ENCODE measurements at places on chromosomes 12 and 14.

- DNase-seq: no peak
These were observed 108.1 kb downstream of the MGAT4C start for GRCh38 chr12:86148071-86148470.

DNA sequence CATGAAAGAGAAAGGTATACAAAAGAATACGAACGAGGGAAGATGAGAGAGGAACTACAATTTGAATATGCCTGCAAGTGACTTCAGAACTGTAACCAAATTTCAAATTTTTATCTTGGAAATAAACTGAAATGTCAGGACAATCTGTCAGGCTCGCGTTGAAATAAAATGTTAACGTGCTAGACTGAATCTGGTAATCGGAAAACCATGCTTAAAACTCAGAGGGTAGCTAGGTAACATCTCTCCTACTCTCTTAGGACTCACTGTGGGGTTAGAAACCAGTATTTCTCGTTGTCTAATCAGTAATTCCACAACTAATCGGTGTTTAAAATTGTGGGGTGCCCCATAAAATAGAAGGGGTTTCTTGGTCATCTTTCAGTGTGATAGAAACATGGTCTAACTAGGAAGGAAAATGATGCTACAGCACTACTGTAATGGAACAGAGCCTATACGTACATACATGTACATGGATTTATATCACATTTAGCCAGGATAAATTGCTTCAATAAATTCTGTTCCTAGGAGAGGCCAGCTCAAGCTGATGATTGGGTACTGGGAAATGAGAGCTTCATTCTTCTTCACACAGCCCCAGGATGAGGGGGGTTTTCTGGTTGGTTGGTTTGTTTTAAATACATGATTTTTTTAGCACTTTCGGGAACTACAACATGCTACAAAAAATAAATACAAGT is 23.9 kb downstream of the ATF7 start:
- DNase-seq: no peak

DNA sequence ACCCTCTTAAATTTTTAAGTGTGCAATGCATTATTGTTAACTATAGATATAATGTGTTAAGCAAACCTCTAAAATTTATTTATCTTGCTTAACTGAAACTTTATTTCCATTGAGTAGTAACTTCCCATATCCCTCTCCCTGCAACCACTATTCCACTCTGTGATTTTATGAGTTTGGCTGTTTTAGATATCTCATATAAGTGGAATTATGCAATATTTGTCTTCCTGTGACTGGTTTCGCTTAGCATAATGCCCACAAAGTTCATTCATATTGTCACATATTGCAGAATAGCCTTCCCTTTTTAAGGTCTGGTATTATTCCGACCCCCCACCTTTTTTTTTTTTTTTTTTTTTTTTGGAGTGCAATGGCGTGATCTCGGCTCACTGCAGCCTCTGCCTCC is 247.6 kb downstream of the EMP1 start:
- DNase-seq: no peak

GRCh38 chr12:93323625-93324329 is 53.9 kb upstream of the NUDT4 start:
- DNase-seq: no peak

DNA sequence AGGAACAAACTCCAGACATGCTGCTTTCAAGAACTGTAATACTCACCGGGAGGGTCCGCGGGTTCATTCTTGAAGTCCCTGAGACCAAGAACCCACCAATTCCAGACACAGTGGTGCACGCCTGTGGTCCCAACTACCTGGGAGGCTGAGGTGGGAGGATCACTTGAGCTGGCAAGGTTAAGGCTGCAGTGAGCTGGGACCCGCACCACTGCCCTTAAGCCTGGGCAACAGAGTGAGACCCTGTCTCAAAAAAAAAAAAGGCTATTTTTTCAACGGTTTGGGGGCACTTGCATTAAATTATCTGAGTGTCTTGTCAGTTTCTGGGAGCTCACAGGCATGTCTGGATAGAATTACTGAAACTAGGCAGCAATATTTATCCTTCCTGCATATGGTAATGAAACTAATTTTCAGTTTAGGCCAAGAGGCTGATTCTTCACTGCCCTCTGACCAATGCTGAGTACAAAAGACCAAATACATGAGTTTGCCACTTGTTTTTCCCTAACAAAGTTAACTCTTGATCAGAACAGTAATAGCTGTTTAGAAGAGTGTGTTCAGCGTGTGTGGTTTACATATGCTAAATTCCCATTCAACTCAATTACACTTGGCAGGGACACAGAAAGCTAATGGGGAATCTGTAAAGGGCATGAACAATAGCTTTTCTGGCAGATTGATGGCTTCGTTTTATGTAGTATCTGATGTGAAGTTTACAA is 65.8 kb upstream of the RASSF3 start:
- no peak for DNase-seq

DNA sequence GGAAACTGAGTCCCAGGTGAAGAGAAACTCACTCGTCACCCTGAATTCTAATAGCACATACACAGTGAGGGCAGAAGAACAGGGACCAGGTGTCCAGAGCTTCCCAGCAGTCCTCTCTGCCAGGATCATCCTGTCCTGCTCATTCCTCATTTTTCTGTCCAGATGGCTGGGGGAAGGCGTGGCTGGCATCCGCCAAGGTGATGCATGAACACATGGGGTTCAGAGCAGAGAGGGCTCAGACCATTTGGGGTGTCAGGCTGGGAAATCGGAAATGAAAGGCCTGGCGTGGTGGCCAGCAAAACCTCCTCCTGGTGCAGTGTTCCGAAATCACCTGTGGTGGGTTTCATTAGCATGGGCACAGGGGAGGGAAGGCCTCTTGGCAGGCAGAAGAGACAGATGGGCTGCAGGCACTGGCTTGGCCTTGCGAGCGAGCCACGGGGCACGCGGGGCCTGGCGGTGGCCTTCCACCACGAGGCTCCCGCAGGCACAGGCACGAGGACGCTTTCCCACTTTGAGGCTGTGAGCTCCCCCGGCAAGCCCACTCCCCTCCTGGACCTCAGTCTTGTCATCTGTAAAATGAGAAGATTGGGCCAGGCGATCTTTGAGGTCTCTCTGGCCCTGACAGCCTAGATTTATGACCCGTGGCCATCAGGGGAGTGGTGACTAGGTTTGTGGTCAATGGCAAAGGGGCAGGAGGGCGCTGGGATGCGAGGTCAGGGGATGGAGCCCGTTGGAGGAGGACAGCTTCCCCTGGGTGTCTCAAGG is 68.5 kb downstream of the TSPAN9 start:
- DNase-seq: no peak

GRCh38 chr14:73149753-73150152 is 13.4 kb downstream of the PSEN1 start:
- no peak for DNase-seq

DNA sequence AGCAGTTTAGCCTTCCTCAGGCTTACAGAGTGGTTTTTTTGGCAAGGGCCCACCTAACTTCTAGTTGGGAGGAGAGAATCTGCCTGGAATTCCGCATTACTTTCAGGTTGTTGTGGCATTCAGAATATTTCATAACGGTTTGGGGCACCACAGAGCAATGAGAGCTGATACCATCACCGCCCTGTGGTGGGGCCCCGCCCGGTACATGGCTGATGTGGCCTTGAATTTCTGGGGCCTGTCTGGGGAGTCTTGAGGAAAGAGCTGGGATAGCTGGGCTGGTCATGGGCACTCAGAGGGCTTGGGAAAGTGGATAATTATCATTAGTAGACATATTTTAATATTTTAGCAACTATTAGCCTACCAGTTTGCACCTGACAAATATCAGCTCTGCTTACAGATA is 4.2 kb downstream of the TESPA1 start:
- DNase-seq: peak; percentile 53

- DNase-seq: peak; percentile 20
These were observed at the start of gene NCOR2 for GRCh38 chr12:124566997-124567672. Gene NCOR2, minus strand, starts transcription at chr12:124567612. Its CDS starts 72,361 bp downstream, at chr12:124495251.

DNA sequence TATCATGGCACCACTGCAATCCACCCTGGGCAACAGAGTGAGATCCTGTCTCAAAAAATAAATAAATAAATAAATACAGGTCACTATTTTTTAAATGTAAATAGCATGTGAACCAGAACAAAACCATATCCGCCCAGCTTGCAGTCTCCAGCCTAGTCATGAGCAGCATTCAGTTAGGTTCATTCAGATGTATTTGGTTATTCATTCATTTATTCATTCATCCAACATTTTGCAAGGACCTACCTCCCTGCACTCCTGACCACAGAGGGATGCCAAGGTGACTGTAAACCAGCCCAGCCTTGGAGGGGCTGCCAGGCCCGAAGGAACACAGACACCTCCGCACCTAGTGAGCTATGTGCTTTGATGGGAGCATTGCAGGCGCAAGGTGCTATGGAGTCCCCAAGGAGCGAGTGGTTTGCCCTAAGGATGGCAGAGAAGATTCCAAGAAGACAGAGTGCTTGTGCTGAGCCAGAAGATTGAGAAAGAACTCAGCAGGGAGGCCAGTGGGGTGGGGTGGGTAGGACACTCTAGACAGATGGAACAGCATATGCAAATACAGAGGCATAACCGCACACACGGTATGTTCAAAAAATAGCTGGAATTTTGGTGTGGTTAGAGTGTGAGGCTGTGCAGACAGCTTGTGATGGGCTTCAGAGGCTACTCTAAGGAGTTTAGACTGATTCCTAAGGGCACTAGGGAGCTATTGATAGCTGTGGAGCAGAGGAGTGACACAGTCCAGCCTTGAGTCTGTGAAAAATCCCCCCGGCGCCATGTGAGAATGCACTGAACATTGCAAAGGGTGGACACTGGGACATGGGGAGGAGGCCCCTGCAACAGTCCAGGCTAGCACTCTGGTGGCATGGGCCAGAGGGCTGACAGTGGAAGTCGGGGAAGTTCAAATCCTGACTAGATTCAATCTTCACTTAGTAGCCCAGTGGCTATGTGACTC is 11.7 kb downstream of the DTX1 start:
- no peak for DNase-seq

GRCh38 chr12:53052419-53053217 is 2.8 kb downstream of the TNS2 start:
- DNase-seq: no peak

DNA sequence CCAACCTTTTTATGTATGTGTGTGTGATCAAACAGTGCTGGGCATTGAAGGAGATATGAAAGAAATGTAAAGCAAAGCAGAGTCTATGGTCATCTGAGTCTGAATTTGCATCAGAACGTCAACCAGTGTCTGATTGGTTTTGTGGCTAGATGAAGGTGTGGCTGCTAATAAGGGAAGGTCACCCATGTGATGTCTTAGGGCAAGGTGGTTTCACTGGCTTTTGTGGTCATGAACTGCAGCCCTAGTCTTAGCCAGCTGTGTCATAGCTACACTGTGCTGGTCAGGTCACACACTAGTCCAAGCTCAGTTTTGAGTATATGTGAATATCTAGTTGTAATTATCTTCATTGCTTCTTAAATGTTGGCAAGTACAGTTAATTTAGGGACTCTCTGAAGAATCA is 105.8 kb downstream of the TGFB3 start:
- no peak for DNase-seq

- DNase-seq: no peak
These were observed 193.9 kb downstream of the RASSF9 start for GRCh38 chr12:85642288-85642687.

GRCh38 chr12:26830363-26830762 is 2.6 kb downstream of the ITPR2 start:
- no peak for DNase-seq

DNA sequence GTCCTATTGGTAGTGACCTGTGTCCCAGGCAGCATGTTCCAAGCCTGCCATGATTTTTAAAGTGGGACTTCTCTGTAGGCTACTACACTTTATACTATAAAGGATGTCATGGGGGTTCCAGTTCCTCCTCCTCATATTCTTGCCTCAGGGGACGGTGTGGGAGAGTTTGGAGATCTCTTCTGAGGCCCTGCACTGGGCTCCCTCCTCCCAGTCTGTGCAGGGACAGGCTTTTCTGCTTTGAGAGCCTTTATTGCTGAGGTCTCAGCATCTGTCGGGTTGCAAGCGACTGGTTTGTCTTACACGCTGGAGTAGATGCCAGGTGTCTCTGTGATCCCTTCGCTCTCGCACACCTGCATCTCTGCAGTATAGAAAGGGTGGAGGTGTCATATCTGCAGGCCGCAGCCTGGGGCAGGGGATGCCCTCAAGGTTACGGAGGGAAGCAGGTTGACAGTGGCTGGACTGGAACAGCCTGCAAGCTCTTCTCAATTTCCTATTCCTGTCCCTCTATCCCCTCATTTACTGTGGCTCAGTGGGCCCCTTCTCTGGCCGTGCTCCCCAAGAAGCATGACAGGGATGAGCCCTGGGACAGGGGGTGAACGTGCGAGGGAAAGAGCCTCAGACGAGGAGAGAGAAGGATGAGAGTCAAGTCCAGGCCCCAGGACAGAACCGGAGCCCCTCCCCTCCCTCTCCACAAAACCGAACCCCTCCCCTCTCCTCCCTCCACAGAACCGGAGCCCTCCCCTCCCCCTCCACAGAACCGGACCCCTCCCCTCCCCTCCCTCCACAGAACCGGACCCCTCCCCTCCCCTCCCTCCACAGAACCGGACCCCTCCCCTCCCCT is 51.3 kb downstream of the SLC6A12 start:
- DNase-seq: no peak

- DNase-seq: no peak
These were observed 7.7 kb upstream of the LTBP2 start for GRCh38 chr14:74619672-74620131.

- DNase-seq: no peak
These were observed 225.7 kb downstream of the KCNC2 start for GRCh38 chr12:74983917-74984316.

Data from CD4-positive, alpha-beta T cell treated with Interleukin-15 for 4 hours (primary cell).